ENCODE measurements at places on chromosomes 3 and 15.

GRCh38 chr3:49359623-49360022, 1.5 kb upstream of the GPX1 start:
- no peak for DNase-seq

GRCh38 chr15:80560601-80561400, 134.3 kb upstream of the ABHD17C start:
- DNase-seq = no peak

DNA sequence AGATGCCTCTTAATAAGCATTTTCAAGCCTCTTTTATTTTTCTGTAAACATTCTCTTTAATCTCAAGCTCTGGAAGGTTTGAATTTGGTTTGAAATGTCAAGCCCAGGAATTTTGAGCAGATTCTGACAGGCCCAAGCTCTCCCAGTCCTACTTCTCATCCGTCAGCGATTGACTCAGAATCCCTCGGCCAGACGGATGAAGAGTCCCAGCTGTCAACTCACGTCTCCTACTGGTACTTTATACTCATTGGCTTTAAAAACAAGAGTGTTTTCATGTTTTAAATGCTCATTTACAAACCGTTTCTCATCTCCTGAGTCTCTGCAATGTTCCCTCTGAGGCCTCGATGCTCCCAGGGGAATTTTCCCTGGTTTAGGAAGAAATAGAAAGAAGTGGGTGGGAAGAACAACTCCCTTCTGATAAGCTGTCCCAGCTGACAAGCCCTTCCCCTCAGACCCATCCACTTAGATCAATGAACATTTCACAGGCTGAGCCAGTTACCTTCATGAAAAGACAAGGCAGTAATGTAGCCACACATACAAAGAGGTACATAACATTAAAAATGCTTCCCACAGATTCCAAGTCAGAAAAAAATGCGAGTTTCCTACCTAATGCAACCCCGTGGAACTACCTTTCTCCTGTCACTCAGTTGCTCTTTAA, 478.2 kb upstream of the DPH6 start:
- DNase-seq = no peak

- no peak for DNase-seq
Observed at GRCh38 chr3:122077293-122078234, 22.4 kb downstream of the CD86 start.

DNA sequence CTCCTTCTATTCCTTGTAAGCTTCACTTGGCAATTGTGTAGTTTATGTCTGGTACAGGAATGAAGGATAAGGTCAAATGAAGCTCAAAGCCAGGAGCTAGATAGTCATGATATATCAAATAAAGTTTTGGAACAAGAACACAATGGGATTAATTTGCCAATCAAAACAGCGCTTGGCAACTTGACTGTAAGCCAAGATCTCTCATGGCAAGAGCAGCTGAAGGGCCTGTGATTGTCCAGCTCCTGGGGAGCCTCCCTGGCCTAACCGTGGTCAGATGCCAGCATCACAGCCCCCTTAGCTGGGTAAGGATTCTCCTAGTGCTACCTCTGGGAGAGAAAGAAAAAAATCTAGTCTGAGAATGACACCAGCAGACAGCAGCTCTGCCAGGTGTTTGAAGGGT, 97.2 kb downstream of the LIPC start:
- no peak for DNase-seq

- DNase-seq = no peak
Observed at GRCh38 chr15:97929456-97930229, 30.9 kb upstream of the ARRDC4 start.

DNA sequence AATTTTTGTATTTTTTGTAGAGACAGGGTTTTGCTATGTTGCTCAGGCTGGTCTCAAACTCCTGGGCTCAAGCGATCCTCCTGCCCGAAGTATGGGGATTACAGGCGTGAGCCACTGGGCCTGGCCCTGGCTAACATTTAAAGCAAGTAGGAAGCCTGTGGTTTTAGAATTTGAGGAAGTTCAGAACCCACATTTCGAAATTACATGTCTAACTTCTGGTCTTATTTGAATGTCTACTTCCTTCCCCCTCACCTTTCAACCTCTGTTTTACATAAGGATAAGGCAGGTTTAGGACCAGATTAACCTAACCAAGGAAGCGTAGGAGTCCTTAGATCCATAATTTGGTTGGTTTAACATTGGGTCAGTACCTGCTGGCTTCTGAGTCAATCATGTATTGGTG, 120.5 kb upstream of the PROK2 start:
- no peak for DNase-seq

DNA sequence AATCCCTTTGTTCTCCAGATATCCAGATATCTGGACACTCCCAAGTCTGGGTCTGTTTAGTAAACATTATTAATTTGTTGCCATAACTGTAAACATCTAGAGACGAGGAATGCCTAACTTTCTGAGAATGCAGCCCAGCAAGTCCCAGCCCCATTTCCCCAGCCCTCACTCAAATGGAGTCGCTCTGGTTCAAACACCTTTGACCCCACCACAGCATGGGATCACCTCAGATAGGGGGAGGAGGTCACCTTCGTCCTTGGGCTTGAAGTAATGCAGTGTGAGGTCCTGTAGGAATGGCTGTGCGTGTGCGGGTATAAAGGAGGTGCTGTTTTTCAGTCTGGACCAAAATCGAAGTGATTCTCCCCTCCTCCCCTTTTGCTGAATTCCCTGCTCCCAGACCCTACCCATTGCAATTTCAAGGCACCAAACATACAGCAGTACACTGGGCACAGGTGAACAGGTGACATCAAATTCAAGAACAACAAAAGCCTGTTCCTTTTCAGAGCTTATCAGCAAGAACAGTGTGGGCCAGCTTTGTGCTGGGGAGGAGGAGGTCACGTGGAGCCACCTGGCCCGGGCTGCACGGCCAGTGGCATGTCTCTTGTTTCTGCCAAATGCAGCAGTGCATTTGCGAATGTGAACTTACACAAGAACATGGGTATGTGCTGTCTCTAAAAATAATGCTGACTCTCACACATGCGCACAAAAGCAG, 57.5 kb upstream of the TRPM1 start:
- no peak for DNase-seq

- DNase-seq = no peak
Observed at GRCh38 chr3:194080436-194080835, 55.5 kb upstream of the HES1 start.

DNA sequence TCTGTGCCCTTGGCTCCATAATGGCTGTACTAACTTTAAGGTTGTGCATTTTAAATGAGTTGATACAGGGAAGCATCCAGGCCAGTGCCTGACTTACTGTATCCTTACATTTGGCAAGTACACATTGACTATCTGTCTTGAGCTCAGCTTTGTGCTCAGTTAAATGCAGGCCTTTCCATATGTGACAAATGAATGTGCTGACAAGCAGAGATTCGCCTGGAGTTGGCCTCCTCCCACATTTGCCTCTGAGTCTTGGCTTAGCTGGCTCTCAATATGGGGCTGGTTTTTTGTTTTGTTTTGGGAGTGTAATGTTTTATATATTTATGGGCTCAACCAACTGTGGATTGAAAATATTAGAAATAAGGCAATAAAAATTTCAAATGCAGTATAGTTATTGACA, 29.7 kb downstream of the TRIM71 start:
- DNase-seq = no peak

GRCh38 chr3:71425491-71426071, 157.9 kb downstream of the FOXP1 start:
- DNase-seq = peak; percentile 61

DNA sequence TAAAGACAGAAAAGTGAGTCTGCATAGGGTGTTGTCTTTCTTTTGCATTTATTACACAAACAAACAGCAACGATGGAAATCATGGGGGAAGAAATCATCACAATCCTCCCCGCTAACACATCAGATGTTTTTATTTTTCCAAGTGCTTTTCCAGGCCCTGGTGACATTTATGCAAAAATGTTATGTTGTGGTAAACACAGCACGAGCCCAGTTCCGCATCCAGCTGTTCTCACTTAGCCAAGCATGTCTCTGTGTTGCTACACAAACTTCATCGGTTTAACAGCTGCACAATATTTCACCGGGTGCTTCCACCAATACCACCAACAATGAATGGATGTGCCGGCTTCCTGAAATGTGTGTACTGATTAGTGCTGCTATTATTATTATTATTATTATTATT, 53.7 kb upstream of the ABHD17C start:
- DNase-seq = no peak

- no peak for DNase-seq
Observed at GRCh38 chr15:68370768-68371151, 61.2 kb downstream of the ITGA11 start.

DNA sequence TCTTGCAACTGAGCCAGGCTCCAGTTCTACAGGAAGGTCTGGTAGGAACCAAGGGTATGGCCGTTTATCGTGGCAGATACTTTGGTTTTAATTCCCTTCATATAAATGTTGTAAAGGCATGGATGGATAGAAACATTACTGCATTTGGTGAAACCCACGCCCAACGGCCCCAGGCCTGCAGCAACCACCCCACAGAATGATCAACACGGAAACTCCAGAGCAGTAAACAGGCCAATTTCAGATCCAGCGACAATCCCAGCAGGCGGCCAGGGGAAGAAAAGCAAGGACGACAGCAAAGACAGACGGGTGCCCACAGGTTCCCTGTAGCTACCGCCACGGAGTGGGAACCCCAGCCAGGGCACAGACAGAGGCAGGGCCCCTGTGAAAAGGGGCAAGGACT, 32.6 kb upstream of the PCSK6 start:
- DNase-seq = no peak

DNA sequence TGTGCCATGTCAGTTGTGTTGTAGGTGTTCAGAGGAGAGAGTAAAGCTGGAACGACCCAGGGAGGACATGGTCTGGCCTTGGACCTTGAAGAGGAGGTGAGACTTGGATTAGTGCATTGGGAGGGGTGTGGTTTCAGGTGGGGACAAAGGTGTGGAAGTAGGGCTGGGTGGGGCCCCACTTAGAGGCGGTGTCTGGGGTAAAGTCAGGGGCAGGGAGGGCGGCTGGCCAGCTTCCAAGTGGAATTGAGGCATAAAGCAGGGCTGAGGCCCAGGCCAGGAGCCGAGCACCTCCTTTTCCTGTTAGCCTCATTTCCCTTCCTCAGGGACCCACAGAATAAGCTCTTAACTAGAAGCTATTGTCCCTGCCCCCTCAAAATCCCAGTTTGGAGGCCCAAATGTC, 36.2 kb upstream of the FLNB start:
- DNase-seq = no peak

- peak; percentile 33 for DNase-seq
Observed at GRCh38 chr15:80160570-80161156, 7.9 kb downstream of the FAH start.

- peak; percentile 36 for DNase-seq
Observed at GRCh38 chr15:72306211-72306785, 13.7 kb downstream of the CELF6 start.

DNA sequence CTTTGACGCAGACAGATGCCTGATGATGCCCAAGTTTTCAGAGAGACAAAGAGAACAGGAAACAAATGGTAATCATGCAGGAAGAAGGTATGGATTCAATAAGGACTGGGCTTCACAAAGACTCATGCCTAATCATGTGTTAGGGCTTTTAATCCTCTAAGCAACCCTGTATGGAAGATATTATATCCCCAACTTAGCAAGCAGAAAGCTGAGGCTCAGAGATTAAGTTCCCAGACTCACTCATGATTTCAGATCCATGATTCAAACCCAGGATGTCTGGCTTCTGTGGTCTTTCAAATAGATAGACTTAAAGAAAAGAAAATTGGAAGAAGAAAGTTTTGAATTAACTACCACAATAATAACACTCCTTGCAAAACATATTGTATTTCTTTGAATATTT, 4.1 kb upstream of the CLASP2 start:
- no peak for DNase-seq

DNA sequence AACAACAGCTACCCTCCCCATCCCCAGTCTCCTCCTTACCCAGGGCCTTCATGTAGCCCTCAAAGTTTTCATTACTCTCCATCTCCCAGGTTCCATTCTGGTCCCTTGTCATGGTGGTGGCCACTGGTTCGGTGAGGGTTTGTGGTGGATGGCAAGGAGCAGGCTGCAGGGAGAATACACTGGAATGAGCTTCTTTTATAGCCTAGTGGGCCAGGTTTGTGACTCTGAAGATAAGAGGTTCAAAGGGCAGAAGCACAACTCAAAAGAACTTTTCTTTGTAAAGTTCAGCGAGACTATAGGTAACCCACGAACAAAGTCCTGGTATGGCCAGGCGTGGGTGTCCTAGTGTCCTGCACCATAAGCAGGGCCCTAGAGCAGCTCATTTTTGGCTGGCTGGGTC, at the start of gene RBP2:
Gene RBP2, minus strand, starts transcription at position 169 of the 400 bp plus-strand sequence. Its CDS starts 57 bp downstream, at position 112.
- DNase-seq = no peak

- DNase-seq = peak; percentile 21
Observed at GRCh38 chr3:66582721-66583423, 82.0 kb upstream of the LRIG1 start.

DNA sequence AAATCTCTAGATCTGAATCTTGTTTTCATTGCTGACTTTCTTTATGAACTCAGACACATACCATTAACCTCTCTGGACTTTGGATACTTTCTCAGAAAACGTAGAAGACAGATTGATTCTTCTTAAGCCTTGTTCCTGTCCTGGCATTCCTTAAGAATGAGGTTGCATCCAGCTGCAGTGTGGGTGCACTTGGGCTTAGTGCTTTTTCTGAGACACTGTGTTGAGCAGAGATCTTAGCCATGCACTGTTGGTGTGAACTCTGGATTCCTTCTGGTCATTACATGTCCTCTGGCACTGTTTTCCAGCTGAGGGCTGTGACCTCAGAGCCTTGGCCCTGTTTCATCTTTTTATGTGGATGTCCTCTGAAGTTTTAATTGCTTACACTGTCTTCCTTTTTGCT, 428.3 kb downstream of the CNTN4 start:
- no peak for DNase-seq

DNA sequence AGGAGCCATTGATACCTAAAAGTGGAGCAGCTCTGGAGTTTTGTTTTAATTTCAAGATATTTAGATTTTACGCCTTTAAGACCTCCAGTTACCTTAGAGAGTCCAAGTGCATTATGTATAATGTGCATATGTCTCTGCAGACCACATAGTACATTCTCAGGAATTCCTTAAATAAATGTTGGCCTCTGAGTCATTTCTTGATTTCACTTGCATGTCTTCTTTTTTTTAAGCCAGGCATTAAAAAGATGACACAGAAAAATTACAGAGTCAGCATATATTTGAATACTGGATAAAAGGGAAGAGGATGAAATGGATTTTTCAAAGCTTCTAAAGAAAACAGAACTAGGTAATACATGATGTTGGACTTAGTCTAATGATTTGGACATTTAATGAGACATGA, 125.2 kb downstream of the TMCO5A start:
- DNase-seq = no peak

- DNase-seq = no peak
Observed at GRCh38 chr15:93997071-93997658, 234.2 kb upstream of the MCTP2 start.

Measured in activated naive CD8-positive, alpha-beta T cell treated with anti-CD3 and anti-CD28 coated beads for 36 hours (primary cell).